ENCODE measurements at places on chromosomes 6 and 20.

DNA sequence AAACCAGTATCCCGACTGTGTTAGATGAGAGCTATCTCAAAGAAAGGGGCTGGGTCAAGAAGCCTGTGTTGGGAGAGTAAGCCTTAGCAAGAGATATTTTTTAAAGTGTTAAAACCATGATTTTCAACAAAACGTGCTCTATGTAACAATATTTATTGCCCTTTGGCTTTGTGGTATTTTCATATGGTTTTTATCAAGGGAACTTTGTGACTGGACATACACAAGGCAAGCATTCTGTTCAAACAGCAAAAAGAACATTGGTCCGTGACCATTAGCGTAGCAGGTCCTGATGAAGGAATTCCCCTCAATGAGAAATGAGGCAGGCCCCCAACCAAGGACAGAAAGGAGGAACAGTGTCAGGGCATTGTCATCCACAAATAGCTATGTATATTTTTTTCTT is 222.6 kb downstream of the MYLK4 start:
- no peak for DNase-seq

DNA sequence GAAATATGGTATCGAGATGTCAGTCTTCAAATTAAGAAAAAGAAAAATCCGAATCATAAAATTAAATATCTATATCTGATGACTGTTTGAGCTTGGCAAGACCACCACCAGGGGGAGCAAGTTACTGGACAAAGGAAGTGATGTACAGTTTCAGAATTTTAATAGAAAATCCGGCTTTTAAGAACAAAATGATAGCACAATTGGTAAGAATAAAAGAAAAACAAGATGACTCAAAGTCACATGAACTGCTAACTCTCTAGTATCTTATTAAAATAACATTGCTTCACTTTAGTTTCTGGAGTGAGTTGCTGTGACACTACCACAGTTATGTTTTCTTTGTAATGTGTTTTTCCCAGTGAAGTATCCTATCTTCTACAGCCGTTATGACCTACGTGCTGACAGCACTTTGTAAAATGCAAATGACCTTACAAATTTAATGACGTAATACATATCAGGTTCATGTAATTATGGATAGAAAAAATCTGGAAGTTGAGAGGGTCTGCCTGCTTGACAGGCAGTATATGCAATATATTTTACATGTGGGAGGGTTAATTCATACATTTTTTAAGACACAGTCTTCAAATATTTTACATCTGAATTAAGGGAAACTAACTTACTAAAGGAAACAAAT is 405.3 kb upstream of the HS3ST5 start:
- DNase-seq = peak; percentile 16

GRCh38 chr6:6006006-6006427 is 708 bp downstream of the NRN1 start:
- no peak for DNase-seq

GRCh38 chr20:4854561-4854901 is 132.8 kb downstream of the PRND start:
- DNase-seq = no peak

- no peak for DNase-seq
Measured at GRCh38 chr6:75386050-75386770, 101.6 kb upstream of the TMEM30A start.

- no peak for DNase-seq
Measured at GRCh38 chr6:36563928-36564284, 16.6 kb upstream of the STK38 start.
